Stimulated activated CD8-positive, alpha-beta memory T cell treated with anti-CD3 and anti-CD28 coated beads, Interleukin-4, amount 100 ng/mL, for 4 hours (primary cell): ENCODE measurements at places on chromosomes 6 and 20.
A peak's percentile ranks its signal among the peaks of the same experiment; 100 is the strongest.

GRCh38 chr20:17806739-17807441 lies 107.1 kb downstream of the BANF2 start:
- DNase-seq: no peak

DNA sequence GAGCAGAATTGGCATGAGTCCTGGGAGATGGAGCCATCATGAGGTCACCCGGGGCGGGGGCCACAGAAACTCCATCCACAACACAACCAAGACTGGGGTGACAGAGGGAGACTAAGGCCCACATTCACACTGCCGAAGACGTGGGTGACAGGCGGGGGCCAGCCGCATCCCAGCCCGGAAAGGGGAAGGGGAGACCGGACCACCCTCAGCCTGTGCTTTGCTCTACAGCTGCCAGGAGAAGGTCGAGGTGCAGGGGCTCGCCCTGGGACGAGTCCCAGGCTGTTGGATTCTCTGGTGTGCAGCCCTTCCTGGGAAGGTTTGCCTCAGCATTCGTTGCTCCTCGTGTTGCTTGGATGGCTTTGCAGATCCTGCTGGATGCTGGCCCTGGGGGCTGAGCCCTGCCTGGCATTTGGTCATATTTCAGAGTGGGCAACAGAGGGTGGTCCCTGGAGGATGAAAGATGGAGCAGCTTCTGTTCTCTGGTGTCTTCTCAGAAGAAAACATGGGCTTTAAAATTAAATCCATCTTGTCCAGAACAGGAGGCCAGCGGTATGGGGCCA lies 328.9 kb downstream of the TAF4 start:
- DNase-seq: no peak

DNA sequence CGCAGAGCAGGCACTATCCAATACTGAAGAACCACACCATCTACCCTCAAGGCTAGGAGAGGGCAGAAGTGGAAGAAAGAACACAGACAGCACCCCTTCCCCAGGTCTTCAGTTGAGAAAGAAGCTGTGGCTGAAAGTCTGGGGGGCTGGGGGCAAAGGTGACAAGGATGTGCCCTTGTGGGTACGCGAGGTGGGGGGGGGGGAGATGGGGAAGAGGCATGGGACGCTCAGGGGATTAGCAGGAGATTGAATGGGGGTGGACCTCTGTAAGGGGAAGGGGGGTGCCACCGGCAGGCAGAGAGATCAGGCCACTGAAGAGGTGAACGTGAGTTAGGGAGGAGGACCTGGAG lies 1.1 kb downstream of the B4GALT5 start:
- no peak for DNase-seq

GRCh38 chr20:18796282-18796833 lies 17.2 kb upstream of the SCP2D1 start:
- DNase-seq: no peak

DNA sequence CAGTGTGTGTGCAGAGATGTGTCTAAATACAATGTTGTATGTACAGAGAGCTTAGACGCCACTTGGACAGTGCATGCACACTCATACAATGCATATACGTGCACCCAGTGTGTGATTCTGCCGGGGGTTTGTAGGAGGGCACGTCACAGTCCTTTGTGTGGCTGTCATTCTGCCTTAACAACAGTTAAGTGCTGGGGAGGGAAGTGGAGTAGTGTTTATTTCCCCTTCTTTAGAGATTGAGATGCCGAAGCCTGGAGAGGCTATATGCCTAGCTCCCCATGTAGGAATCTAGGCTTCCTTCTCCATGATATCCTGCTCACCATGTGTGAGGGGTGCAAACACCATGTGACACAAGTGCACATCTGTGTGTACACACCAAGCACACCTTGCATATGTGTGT lies 38.2 kb downstream of the MDFI start:
- DNase-seq: no peak

- no peak for DNase-seq
These were observed 27.4 kb upstream of the RUNX2 start for GRCh38 chr6:45300736-45301135.

GRCh38 chr6:79079561-79080041 lies 1.5 kb upstream of the PHIP start:
- no peak for DNase-seq

GRCh38 chr6:39926668-39927067 lies 7.6 kb downstream of the MOCS1 start:
- no peak for DNase-seq

DNA sequence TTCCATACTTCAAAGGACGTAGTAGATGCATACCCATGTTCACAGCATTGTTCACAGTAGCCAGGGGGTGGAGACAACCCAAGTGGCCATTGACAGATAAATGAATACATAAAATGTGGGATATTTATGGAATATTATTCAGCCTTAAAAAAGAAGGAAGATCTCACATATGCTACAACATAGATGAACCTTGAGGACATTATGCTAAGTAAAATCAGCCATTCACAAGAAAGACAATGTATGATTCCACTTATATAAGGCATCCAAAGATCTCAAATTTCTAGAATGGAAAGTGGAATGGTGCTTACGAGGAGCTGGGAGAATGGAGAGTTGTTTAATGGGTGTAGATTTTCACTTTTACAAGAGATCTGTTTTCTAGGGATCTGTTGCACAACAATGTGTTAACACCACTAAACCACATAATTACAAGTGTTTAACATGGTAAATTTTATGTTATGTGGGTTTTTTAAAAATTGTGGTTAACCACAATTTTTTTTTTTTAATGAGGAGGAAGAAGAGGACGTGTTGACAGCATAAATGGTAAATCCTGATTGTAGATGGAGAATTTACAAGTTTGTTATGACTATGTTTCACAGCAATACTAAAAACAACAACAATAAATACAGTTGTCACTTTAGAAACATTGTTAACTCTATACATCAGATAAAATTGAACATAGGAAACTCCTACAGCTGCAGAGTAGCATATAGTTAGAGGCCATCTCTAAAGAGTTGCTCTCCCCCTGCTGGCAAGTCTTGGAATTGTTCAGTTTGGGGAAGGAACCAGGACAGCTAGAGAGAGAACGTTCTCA lies 41.6 kb downstream of the CCN2 start:
- DNase-seq: peak; percentile 69

- no peak for DNase-seq
These were observed 9.4 kb upstream of the OCSTAMP start for GRCh38 chr20:46559685-46560440.

DNA sequence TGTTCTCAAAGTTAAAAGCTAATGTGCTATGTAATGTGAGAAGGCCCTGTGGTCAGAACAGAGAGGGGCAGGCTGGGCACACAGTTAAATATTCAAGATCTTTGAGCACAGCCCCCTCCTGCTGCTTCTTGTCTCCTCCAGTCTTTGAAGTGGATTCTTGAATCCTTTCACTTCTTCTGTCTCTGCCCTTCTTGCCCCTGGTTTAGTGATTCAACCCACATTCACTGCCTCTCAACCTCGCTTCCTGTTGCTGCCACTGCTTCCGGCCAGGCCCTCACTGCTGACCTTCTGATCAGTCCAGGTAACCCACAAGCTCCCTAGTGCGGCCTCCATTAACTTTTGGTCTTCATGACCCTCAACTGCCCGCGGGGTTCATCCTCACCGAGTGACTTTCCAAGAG lies 417.3 kb upstream of the NOX3 start:
- no peak for DNase-seq

- peak; percentile 24 for DNase-seq
These were observed 17.9 kb downstream of the HLA-G start for GRCh38 chr6:29845405-29846006.

DNA sequence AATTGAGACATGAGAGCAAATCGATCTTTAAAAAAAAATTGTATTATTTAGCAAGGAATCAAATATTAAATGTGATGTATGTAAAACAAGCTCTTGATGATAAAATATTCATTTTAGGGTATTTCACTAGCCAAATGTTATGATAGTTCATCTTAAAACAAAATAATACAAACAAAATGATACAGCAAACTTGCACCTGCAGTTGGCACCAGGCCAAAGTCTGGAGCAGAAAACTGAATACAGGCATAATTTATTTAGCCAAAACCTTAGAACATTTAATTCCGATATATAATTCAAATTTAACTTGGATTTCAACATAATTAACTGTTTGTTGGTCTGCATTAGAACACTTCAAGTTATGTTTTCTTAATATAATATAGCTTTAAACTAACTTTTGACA lies 60.9 kb downstream of the EPHA7 start:
- DNase-seq: no peak

DNA sequence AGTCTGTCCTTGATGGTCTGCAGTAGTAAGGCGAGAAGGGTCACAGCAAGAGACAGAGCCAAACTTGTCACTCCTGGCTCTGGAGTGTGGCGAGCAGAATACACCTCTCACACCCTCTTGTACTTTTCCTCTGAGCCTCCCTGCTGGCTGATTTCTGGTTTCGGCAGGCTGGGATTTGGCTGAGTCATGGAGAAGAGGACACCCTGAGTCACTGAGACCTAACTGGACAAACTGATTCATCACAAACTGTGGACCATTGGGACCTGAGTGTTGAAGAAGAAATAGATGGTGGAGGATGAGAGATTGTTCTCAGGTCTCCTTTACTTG lies 101.7 kb downstream of the F13A1 start:
- DNase-seq: no peak

GRCh38 chr6:9420316-9421015 lies 985.1 kb upstream of the SLC35B3 start:
- DNase-seq: no peak

- DNase-seq: no peak
These were observed 2.2 kb downstream of the CLDN20 start for GRCh38 chr6:155265843-155266535.

GRCh38 chr20:17810062-17810631 lies 110.4 kb downstream of the BANF2 start:
- DNase-seq: no peak

GRCh38 chr6:132832891-132833290 lies 18.5 kb downstream of the RPS12 start:
- no peak for DNase-seq
